ENCODE measurements at places on chromosomes 5 and 9. TPM values are rescaled to one million over a fixed set of nuclear protein-coding genes. Genes with fewer than 3 reads are reported as not detected.

Gene PMPCA
- total RNA-seq, result 29.4 TPM

Gene MCC
- 37.6 TPM for total RNA-seq

Gene PCDH12
- total RNA-seq, result 0.40 TPM

Gene RNF130
- total RNA-seq, result 13.7 TPM

Gene PCDHGB5
- 5.8 TPM for total RNA-seq

Gene SMARCA2
- total RNA-seq, result 81.7 TPM

Gene INSL4
- not detected for total RNA-seq

Gene FAM78A
- total RNA-seq, result 0.72 TPM

Gene OR1J2
- not detected for total RNA-seq

Gene WNT8A
- total RNA-seq, result not detected

Gene MPDZ
- total RNA-seq, result 2.2 TPM

Gene PROB1
- total RNA-seq, result 1.9 TPM

Gene MFAP3
- 19.6 TPM for total RNA-seq

Gene DIPK1B
- 0.76 TPM for total RNA-seq

Gene CCDC180
- 0.72 TPM for total RNA-seq

Gene HMMR
- 9.8 TPM for total RNA-seq

Gene PDCD1LG2
- 0.32 TPM for total RNA-seq

Gene ITGA1
- total RNA-seq, result 5.1 TPM

Gene FAM120A
- 75.8 TPM for total RNA-seq

Gene ORM2
- total RNA-seq, result 0.36 TPM

Gene CATSPER3
- 0.40 TPM for total RNA-seq

Measured in esophagus mucosa (tissue), 1 donor.